ENCODE measurements at places on chromosomes 11 and 22.
A peak's percentile ranks its signal among the peaks of the same experiment; 100 is the strongest.

DNA sequence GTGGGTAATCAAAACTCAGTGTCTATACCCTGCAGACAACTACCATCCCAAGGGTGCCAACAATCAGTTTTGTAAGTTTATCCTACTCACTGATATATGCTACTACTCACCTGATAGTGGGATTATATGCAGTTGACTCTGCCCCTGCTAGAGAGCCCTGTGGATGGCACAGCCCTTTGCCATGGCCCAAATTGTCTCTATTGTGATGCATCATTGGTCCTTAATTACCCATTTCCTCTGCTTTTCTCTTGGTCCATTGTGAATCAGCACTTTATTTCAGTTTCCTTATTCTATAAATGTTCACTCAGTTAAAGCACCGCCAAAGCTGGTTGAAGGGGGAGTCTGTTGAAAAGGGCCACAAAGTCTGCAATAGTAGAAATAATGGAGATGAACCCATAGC, 42.3 kb downstream of the PLAAT5 start:
- no peak for DNase-seq

GRCh38 chr22:33848251-33848650, 72.0 kb downstream of the LARGE1 start:
- DNase-seq, result no peak

DNA sequence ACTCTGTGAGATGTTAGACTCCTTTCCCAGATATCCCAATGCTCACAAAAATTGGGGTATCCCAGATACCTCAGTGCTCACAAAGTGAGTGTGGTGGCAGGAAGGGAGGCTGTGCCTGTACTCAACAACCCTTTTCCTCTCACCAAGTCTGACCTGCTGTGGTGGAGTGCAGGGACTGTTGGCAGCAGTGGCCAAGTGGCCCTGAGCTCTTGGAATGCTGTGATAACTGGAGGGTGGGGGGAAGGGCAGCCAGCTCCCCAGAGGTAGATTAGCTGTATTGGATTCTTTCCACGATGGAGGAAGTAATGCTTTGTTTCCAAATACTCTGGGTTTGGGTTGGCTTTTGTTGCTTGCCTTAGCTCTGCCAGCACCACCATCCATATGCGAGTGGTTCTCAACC, 46.0 kb upstream of the OR9Q1 start:
- no peak for DNase-seq

DNA sequence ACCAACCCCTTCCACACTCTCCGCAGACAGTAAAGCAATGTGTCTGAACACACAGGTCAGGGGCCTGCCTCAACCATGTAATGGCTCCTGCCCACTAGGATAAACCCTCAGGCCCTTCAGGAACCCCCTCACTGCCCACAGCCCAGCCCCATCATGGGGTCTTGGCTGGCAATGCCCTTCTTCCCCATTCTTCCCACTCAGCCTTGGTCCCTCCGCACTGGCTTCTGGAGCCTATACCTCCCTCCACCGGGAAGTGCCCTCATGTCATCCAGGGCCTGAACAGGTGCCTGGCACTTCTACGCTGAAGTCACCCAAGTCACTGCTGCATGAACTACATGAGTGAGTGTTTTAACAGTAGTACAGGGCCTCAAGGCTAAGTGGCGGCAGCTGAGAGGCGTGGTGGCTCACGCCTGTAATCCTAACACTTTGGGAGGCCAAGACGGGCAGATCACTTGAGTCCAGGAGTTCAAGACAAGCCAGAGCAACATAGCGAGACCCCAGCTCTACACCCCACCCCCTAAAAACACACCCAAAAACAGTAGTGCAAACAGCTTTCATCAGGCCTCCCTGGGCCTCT, 74.8 kb upstream of the PITPNB start:
- DNase-seq, result no peak

DNA sequence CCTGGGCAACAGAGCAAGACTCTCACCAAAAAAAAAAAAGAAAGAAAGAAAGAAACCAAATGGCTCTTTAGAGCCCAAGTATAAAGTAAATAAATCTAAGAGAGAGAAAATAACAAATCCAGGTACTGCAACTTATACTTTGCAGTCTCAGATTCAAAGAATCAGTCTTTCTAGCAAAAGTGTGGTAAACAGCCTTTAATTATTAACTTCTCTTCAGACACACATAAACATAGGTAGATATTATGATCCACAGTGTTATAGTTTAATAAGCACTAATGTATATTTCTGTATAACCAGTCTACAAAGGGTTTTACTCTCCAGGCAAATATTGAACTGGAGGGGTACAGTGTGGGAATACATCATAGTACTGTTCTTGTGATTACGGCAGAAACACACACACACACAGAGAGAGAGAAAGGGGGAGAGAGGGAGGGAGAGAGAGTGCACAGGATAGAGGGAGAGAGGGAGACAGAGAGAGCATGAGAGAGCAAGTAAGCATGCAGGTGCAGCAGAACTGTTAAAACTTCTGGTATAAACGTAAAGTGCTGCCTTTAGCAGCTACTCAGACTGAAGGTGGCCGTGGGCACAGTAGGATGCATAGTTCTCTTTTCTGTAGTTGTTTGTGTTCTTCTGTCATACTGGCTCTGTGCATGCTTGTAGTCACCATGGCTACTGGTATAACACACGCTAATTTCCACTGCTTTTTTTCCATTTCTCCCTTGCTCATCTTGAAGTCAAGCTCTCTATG, 32.3 kb downstream of the MTMR2 start:
- DNase-seq, result no peak

DNA sequence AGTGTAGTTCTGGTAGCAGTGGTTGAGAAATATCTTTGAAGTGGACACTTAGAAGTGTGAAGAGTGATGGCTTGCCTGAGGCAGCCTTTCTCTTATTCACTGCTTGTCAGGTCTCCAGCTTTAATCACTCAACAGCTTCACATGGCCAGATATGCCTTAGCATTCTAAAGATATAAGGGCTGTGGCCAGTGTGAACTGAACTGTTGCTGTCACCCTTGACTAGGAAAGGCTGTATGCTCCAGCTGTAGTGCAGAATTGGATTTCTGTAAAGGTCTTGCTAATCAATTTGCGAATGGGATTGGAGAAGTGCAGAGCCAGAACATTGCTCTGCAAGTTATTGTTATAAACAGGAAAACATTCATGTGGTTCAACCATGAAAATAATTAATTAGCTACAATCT, 266.7 kb downstream of the TMEM135 start:
- no peak for DNase-seq

GRCh38 chr22:18973264-18974031, 37.4 kb upstream of the PRODH start:
- DNase-seq, result no peak

DNA sequence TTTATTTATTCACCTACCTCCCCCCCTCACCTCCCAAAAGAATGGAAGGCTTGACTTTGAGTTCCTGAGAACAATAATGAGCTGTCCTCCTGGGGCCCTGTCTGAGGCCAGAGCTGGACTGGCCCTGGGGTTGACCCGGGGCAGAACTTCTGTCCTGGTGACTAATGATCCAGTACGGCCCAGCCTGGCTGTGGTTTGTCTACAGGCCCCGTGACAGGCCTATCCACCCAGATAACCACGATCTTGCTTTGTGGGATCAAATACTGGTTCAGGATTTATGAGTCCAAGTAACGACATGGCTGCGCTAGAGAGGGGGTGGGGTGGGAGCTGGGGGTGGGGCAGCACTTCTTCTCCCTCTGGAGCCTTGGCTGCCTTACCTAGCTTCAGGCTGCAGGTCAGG, 81.5 kb downstream of the WT1 start:
- no peak for DNase-seq

DNA sequence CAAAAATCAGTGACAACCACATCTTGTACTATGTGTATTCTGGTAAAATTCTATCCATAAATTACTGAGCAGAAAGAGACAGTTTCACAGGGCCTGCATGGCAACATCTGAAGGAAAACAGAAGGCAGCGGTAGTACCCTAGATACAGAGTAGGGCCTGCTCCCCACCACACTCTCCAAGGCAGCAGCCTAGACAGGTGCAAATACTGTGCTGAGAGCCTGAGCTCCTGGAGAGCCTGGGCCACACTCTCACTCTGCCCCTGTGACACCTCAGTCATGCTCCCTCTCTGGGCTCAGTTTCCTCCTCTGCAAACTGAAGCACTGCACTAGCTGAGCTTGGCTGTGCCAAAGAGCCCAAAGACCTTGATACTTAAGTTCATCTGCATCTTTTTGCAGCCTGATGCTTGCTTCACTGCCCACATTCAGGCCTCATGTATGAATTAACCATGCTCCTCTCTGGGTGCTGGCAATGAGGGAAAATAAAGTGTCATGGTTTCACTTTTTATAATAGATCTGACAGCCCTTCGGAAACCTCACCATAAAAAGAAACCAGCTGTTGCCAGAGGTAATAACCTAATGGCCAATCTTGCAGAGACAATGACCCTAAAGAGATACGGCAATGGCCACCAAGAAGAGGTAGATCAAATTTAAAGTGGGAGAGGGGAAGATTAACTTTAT, 104.7 kb downstream of the PLEKHA7 start:
- DNase-seq, result no peak

DNA sequence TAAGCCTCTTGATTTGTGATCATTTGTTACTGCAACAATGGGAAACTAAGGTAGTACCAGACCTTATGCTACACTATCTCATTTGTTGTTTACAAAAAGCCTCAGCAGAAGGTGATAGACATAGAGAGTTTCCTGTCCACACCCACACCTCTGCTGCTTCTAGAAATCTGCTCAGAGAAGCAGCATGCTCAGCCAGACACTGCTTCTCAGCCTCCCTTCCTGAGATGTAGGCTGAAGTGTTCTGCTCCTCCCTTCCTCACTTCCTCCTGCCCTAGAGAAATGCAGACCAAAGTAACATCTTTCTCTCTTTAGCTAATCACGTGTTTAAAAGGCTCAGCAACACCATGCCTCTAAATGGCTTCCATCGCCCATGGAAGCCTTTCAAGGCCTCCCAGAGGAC, 88.4 kb downstream of the SLC1A2 start:
- no peak for DNase-seq

- DNase-seq, result no peak
Measured at GRCh38 chr11:9073466-9074225, 17.8 kb downstream of the SCUBE2 start.

GRCh38 chr11:45795379-45795778, 9.6 kb upstream of the SLC35C1 start:
- DNase-seq, result no peak

- DNase-seq, result no peak
Measured at GRCh38 chr11:79353706-79354105, 87.1 kb downstream of the TENM4 start.

DNA sequence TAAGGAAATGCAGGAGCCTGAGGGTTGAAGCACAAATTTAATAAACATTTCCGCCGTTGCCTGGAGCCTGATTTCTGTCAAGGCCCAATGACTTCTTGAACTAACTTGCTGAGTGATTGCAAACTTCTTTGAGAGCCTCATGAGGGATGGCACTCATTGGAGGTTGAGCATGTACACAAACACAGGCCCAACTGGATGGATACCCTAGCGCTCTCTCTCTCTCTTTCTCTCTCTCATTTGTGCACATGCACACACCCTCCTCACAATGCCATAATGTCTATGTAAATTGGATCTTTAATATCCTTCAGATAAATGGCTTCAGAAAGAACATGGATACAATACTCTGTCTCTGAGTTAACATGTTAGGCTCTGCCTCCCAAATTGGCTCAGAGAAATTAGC, 597.7 kb upstream of the CADM1 start:
- DNase-seq, result no peak

GRCh38 chr11:100105982-100106358, 581.1 kb upstream of the ARHGAP42 start:
- no peak for DNase-seq

DNA sequence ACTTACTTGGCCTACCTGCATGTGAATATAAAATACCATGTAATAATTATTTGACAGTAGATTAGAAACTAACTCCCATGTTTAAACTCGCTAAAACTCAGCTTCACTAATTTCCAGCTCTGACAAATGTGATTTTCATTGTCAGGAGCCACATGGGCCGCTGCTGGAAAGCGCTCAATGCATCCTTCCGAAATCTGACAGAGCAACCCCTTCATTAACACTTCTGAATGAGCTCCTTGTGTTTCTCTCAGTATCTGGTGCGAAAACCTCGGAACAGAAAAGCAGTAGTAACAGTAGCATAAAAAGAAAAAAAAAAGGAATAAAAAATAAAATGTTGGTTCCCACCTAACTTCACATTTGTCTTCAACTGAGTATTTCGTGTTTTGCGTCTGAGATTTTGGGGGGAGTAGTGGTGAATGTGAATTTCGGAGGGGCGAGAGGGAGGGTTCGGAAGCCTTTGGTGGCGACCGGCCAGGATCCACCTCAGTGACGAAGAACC, 710 bp downstream of the MTCH2 start:
- peak; percentile 61 for DNase-seq

- no peak for DNase-seq
Measured at GRCh38 chr11:14676068-14676467, 32.5 kb downstream of the PDE3B start.

- no peak for DNase-seq
Measured at GRCh38 chr11:115396533-115396932, 107.7 kb downstream of the CADM1 start.

GRCh38 chr11:120208777-120209176, 2.1 kb upstream of the OAF start:
- DNase-seq, result no peak

DNA sequence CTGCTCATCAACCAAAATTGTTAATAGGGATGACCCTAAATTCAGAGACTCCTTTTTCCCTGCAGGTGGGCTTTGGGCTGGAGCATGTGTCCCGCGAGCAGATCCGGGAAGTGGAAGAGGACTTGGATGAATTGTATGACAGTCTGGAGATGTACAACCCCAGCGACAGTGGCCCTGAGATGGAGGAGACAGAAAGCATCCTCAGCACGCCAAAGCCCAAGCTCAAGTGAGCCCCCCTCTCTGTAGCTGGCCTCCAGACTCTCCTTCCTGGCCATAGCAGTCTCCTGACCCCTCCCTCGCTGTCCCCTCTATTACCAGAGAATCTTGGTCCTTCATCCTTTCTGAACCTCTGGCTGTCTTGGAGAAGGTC, 47.9 kb upstream of the RAB1B start:
- DNase-seq, result no peak

GRCh38 chr11:72443016-72443415, 8.7 kb upstream of the CLPB start:
- no peak for DNase-seq

DNA sequence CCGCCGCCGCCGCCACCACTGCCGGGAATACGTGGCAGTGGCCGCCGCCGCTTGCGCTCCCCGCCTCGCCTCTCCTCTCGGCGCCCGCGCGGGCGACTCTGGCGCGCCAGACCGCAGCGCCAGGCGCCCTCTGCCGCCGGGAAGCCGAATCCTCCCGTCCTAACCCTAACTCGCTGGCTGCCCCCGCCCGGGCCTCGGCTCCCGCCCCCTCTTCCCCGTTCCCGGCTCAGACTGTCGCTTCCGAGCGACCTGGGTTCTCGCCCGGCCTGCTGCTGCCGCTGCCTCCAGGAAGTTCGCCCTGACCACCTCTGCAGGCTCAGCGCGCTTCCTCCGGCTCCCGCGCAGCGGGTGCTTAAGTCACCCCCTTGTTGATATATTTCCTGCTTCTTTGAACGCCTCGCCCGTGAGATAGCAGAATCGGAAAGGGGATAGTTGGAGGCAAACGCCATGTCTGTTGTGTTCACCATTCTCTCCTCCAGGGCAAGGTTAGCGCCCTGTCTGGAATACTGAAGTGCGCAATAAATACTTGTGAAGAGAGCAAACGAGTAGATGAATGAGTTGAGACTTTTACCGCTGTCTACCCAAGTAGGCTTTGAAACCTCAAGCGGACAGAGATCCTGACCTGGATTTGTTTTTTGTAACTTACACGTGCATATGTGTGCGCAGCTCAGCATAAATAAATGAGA, at the start of gene SMCO4:
Gene SMCO4, minus strand, starts transcription at position 100 of the 686 bp plus-strand sequence. CDS start 64,202 bp downstream, outside the sequence.
- peak; percentile 86 for DNase-seq

Data from midbrain (tissue), 1 donor.